ENCODE measurements at places on chromosomes 1 and 21. TPM values are rescaled to one million over a fixed set of nuclear protein-coding genes. Genes with fewer than 3 reads are reported as not detected.

The RIPK4 gene
- 41.0 TPM for total RNA-seq

The RABGGTB gene
- total RNA-seq, result 79.1 TPM

The CCDC17 gene
- 0.56 TPM for total RNA-seq

The LRRC39 gene
- not detected for total RNA-seq

The NKAIN1 gene
- total RNA-seq, result not detected

The IL22RA1 gene
- 2.1 TPM for total RNA-seq

The SERBP1 gene
- total RNA-seq, result 414 TPM

The UBE2U gene
- total RNA-seq, result not detected

The L1TD1 gene
- 1.1 TPM for total RNA-seq
